ENCODE measurements at places on chromosomes 3 and 15.

- H3K27ac ChIP-seq, result no peak overlapping the region
- DNase-seq, result no peak
- peaks cover 15% of the 10 kb centered on the region for H3K4me1 ChIP-seq
- peaks cover 18% of the 10 kb centered on the region for H3K36me3 ChIP-seq
- no peak overlapping the region for H3K4me3 ChIP-seq
- H3K27me3 ChIP-seq, result no peaks in the 10 kb centered on the region
Observed at GRCh38 chr3:160569894-160570652, 4.7 kb upstream of the KPNA4 start.

DNA sequence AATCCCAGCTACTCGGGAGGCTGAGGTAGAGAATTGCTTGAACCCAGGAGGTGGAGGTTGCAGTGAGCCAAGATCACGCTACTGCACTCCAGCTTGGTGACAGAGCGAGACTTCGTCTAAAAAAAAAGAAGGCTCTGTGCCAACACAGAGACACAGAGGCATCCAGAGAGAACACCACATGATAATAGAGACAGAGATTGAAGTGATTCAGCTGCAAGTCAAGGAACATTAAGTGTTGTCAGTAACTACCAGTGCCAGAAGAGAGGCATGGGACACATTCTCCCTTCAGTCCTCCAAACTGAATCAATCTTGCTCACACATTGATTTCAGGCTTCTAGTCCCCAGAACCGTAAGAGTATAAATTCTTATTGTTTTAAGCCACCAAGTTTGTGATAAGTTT lies 97.5 kb downstream of the GOLIM4 start:
- H3K27ac ChIP-seq, result no peak overlapping the region
- H3K4me3 ChIP-seq, result no peak overlapping the region
- no peaks in the 10 kb centered on the region for H3K4me1 ChIP-seq
- H3K27me3 ChIP-seq, result no peaks in the 10 kb centered on the region
- no peak for DNase-seq

GRCh38 chr3:128369121-128369703 lies 97.5 kb downstream of the DNAJB8 start:
- H3K4me3 ChIP-seq, result no peak overlapping the region
- no peak overlapping the region for H3K27ac ChIP-seq
- no peaks in the 10 kb centered on the region for H3K27me3 ChIP-seq
- no peak for DNase-seq
- no peaks in the 10 kb centered on the region for H3K36me3 ChIP-seq

DNA sequence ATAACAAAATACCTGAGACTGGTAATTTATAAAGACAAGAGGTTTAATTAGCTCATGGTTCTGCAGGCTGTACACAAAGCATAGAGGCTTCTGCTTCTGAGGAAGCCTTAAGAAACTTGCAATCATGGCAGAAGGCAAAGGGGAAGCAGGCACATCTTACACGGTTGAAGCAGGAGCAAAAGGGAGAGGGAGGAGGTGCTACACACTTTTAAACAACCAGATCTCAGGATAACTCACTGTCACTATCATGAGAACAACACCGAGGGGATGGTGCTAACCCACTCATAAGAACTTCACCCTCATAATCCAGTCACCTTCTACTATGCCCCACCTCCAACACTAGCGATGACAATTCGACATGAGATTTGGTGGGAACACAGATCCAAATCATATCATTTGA lies 54.4 kb downstream of the ATP8B4 start:
- H3K4me1 ChIP-seq, result peaks cover 19% of the 10 kb centered on the region
- DNase-seq, result no peak
- no peaks in the 10 kb centered on the region for H3K27me3 ChIP-seq
- no peaks in the 10 kb centered on the region for H3K36me3 ChIP-seq
- H3K27ac ChIP-seq, result no peak overlapping the region
- H3K4me3 ChIP-seq, result no peak overlapping the region

DNA sequence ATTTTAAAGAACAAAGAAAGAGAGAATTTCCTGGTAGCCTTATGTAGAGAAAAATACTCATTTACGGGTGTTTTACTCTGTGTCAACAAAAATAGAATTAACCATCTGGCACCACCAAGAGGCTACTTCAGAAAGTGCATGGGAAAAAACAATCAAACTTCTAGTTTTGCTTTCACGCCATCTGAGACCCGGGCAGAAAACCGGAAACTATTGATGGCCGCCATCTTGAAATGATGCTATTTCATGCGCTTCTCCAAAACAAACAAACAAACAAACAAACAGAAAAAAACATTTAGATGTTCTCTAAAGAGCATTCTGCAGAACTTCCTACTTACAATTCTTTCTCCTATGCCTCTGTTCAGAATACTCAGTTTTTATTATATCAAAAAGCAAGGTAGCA lies 49.4 kb upstream of the SYNPR start:
- H3K4me1 ChIP-seq, result peaks cover 20% of the 10 kb centered on the region
- peak overlapping the region; percentile 86 for H3K27ac ChIP-seq
- peak; percentile 29 for DNase-seq
- no peaks in the 10 kb centered on the region for H3K27me3 ChIP-seq

- no peaks in the 10 kb centered on the region for H3K27me3 ChIP-seq
- no peak overlapping the region for H3K4me3 ChIP-seq
- no peak overlapping the region for H3K27ac ChIP-seq
- H3K4me1 ChIP-seq, result peaks cover 14% of the 10 kb centered on the region
- no peak for DNase-seq
- peaks cover 7% of the 10 kb centered on the region for H3K36me3 ChIP-seq
Observed at GRCh38 chr3:5181469-5182141, 5.9 kb upstream of the EDEM1 start.

GRCh38 chr3:118425272-118425837 lies 609.3 kb downstream of the IGSF11 start:
- no peak overlapping the region for H3K4me3 ChIP-seq
- peaks cover 13% of the 10 kb centered on the region for H3K4me1 ChIP-seq
- no peaks in the 10 kb centered on the region for H3K27me3 ChIP-seq
- no peak for DNase-seq
- H3K27ac ChIP-seq, result peak overlapping the region; percentile 1
- H3K36me3 ChIP-seq, result no peaks in the 10 kb centered on the region

DNA sequence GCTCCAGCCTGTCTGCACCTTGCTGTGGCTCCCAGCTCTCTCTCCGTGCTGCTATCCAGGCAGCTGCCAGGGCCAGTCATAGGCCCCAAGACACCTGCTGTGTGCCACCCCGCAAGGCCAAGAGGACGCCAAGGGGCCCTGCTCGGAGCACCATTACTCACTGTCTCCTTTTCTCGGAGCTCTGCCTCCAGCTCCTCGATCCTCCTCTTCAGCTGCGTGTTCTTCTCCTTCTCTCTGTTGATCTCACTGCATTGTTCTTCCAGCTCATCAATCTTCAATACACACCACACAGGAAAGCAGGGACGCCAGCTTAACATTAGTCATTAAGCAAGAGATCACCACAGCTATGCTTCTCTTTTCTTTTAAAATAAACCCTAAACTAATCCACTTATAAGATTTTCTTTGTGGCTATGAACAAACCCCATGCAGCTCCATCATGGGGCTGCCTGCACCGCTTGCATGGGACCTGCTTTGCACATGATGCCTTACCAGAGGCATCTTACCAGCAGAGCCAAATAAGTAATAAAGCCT lies 42.6 kb downstream of the WHAMM start:
- no peaks in the 10 kb centered on the region for H3K27me3 ChIP-seq
- H3K27ac ChIP-seq, result no peak overlapping the region

- H3K4me1 ChIP-seq, result peaks cover 25% of the 10 kb centered on the region
- H3K4me3 ChIP-seq, result peak overlapping the region; percentile 90
Observed at GRCh38 chr15:75452364-75452864, 924 bp upstream of the SIN3A start.

DNA sequence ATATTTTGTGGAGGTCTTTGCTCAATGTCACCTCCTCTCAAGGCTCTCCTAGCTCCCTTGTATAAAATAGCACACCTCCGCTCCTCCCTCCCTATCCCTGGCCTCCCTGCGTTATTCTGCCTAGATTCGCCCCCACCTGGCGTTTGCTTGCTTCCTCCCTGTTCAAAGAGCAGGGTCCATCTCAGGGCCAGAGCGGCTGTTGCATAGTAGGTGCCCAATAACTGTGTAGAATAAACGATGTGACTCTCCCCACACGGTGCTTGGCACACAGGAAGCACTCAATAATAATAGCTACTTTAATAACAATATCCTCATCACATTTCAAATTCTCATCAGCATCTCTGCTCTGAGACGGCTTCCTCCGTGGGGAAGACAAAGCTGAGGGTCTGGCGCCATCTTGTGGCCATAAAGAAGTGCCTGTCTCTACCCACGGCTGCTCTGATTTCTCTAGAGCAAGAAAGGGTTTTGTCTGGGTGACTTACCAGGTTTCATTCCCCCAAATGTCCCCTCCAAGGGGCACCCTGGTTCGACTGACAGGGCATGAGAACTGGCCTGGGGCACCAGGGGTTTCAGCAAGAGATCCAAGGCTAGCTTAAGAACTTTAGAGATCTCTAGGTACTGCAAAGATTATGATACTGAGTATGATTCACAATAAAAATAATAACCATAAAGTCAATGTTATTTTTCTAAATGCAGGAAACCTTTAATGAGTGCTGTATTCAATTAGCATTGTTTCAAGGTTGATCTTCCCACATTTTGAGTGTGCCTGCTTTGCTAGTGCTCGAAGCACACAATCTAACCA lies 16.1 kb downstream of the CD276 start:
- H3K27me3 ChIP-seq, result no peaks in the 10 kb centered on the region
- peaks cover 13% of the 10 kb centered on the region for H3K36me3 ChIP-seq
- H3K27ac ChIP-seq, result peak overlapping the region; percentile 66
- peaks cover 44% of the 10 kb centered on the region for H3K4me1 ChIP-seq
- peak; percentile 67 for DNase-seq
- no peak overlapping the region for H3K4me3 ChIP-seq

DNA sequence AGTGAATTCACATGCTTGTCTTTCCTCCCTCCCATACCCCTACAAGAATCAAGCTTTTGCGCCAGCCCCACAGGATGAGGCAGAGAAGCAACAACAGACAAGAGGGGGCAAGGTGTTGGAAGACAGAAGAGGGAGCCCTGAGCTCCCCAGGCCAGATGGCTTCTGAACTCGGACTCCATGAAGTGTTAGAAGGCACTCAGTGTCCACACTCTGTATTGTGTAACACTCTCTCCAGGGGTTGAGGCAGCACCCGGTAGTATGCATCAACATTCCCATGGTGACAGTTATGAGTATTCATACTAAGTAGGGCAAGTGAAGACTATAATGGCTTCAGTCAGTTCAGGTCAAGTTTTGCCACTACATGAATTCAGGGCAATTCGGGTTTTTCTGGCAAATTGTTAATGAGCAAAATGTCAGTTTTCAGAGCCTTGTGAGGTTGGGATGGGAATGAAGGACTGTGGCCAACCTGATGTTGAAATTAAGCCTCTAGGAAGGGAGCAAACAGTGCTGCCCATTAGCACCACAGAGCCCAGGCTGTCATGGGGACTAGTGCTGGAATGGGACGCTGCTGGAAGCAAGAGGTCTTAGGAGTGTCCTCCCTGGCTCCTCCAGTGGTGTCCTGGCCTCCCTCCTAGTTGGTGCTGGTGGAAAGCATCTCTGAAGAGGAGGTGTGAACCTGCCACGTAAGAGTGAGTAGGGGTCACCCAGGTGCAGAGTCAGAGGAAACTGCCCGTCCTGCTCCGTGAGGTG lies 79.4 kb downstream of the KLF15 start:
- H3K4me3 ChIP-seq, result no peak overlapping the region
- H3K27me3 ChIP-seq, result peaks cover 2% of the 10 kb centered on the region
- no peaks in the 10 kb centered on the region for H3K4me1 ChIP-seq
- no peak for DNase-seq
- H3K36me3 ChIP-seq, result no peaks in the 10 kb centered on the region

DNA sequence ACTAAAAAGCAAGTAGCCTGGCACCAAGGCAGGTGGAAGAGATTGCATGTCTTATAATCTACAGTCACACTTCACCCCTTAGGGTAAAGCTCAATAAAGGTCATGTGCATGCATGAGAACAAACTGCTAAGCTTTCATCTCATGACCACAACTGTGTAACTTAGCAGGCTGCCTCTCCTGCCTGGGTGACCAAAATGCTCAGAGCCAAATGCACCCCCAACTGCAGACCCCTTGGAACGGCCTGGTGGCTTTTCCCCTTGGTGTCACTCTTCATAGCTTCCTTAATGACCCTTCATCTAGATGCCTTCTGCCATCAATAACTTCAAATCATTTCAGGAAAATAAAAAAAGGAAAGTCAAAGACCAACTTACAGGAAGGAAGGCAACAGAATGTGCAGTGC lies 88.1 kb downstream of the ADAMTS17 start:
- H3K27ac ChIP-seq, result no peak overlapping the region
- DNase-seq, result no peak
- H3K36me3 ChIP-seq, result peaks cover 12% of the 10 kb centered on the region
- no peaks in the 10 kb centered on the region for H3K27me3 ChIP-seq

GRCh38 chr15:35137190-35137574 lies 52.1 kb upstream of the NANOGP8 start:
- H3K36me3 ChIP-seq, result peaks cover 2% of the 10 kb centered on the region
- no peaks in the 10 kb centered on the region for H3K27me3 ChIP-seq
- DNase-seq, result no peak
- H3K27ac ChIP-seq, result no peak overlapping the region
- H3K4me3 ChIP-seq, result no peak overlapping the region

DNA sequence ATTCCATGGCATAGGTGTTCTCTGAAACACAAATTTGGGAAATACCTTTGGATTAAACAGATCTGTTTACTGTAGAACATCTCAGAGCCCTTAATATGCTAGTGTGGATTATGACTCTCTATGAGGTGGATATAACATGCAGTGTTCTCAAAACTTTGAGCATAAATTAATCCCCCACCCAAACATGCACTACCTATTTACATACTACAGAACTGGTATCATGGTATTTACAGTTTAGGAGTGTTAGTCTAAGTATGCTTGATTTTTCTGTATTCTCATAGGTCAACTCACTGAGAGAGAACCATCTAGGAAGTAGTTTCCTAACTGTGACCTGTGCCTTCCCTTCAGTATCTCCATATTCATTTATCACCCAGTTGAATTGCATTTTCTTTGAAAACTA lies 30.9 kb upstream of the ZNF609 start:
- H3K27me3 ChIP-seq, result peaks cover 61% of the 10 kb centered on the region
- peaks cover 8% of the 10 kb centered on the region for H3K36me3 ChIP-seq
- H3K27ac ChIP-seq, result no peak overlapping the region
- DNase-seq, result no peak
- H3K4me1 ChIP-seq, result peaks cover 20% of the 10 kb centered on the region
- no peak overlapping the region for H3K4me3 ChIP-seq

DNA sequence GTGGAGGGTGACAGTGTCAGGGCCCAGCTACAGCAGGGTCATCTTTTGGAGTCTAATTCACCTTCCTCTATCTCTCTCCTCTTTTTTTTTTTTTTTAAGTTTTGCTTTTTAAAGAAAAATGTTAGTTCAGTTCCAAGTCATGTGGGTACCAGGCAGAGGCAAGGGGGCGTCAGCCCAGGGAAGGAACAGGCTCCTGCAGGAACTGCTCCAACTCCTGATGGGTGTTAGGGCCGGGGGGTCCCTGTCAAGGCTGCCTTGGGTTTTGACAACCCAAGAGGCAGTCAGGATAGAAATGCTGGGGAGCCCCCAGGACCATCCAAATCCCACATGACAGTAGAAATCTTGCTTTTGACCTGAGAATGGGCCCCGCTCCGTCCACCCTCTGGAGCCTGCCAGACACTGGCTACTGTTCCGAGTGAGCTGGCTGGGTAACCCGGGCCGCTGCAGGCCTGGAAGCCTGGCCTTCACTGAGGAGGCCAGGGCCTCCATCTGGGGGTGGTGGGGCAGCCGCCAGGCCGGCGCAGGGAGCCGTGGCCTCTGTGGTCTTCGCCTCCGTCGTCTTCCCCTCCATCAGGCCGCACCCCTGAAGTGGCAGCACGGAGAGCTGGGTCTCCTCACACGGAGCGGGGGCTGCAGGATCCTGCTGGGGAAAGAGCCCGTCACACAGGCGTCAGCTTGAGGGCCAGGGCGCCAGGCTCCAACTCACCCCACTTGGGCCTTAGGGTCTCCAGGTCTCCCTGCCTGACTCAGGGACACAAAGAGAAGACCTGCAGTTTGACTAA lies 24.2 kb downstream of the RNU5B-1 start:
- H3K27me3 ChIP-seq, result no peaks in the 10 kb centered on the region
- H3K4me1 ChIP-seq, result peaks cover 17% of the 10 kb centered on the region
- no peak overlapping the region for H3K27ac ChIP-seq
- H3K4me3 ChIP-seq, result no peak overlapping the region
- peaks cover 23% of the 10 kb centered on the region for H3K36me3 ChIP-seq

Data from WTC11 (cell line).